Dorsolateral prefrontal cortex (tissue), 122 donors: ENCODE measurements at places on chromosomes 6 and 20. TPM values are rescaled to one million over a fixed set of nuclear protein-coding genes. Genes with fewer than 3 reads are reported as not detected.

The IL17F gene
- not detected for total RNA-seq

DNA sequence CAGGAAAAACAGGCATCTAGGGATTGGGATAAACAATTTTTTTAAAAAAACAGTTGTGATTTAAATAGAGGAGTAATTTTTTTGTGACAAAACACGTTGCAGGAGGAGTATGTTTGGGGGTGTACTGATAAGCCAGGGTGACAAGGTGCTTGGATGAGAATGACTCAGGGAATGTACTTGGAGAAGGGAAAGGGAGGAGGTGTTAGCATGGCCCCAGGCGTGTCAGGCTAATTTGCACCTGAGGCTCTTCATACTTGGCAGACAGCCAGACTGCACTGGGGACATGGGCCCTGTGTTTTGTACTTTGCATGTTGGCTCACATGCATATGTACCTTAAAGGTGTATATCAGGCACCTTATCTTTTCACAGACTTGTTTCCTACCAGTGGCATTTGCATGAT lies 22.8 kb downstream of the PANK2 start:
- DNase-seq = no peak

The HS3ST5 gene
- total RNA-seq = 8.5 TPM

The SYCP2 gene
- total RNA-seq = 21.0 TPM

DNA sequence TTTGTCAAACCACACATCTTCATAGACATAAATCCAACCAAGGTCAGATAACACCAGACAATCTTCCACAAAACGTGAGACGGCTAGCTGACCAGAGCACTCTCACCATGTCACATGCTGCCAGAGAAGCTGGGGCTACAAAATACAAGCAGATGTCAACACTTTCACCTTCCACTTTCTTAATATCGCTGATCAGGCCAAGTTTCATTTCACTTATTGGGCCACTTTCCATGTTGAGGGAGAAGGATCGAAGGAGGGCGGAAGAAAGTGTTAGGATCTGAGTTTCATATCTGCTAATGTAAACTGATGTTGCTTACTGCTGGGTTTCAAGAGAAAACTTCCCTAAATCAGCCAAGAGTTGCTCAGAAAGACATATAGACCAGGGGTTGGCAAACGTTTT lies 177.0 kb upstream of the PRDM1 start:
- no peak for DNase-seq

DNA sequence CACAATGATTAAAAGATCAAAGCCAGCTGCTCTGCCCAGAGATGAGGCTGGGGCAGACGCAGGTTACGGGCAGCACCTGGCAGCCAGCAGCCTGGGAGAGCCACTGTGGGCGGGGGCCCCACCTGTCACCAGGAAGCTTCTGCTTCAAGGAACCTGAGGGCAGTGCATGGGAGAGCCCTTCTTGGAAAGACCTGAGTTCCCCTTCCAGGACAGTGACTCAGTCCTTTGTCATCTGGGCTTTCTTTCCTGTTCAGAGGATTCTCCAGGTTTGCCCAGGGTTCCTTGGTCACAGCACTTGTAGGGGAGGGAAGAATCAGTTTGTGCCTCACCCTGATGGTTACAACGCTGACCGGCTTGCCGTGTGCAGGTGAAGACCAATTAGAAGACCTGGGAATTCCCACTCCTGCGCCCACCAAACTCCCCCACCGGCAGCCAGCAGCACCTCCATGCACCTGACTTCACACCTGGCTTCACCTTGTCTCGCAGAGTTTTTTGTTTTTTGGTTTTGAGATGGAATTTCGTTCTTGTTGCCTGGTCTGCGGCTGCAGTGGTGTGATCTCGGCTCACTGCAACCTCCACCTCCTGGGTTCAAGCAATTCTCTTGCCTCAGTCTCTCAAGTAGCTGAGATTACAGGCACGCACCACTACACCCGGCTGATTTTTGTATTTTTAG lies 2.0 kb downstream of the ZBP1 start:
- peak; percentile 18 for DNase-seq

DNA sequence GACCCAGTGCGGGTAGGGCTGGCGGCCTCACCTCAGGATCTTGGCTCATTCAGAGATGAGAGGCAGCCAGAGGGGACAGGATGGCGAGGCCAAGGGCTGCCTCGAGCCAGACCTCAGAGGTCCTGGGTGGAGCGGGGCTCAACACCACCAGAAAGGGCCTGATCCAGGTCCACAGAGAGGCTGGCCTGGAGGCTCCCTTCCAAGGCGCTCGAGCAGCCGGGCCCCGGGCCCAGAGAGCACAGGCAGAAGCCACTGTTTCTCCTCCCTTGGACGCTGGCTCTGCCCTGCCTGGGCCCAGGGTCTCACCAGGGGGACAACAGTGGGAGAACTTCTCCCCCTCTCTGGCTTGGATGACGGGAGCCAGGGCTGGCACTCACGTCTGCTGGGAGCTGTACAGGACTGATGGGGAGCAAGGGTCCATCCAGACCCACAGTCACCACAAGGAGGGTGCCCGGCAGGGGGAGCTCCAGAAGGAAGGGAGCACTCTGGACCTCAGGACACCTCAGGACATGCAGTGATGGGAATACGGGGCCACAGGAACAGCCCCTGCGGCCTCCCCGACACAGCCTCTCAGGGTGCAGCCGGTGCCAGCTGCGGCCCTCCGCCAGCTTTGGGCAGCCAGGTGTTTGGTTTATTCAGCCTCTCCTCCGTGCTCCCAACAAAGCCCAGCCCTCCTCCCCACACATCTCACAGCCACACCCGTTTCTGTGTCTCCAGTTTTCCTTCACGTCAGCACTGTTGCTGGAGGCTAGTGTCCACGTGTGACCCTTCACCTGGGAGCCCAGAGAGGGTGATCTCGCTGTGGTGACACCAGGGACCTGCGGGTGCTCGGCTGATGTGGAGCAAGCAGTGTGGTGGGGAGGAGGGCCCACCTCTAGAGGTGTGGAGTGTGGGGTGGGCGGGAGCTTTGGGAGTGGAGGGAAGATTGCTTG lies 8.7 kb downstream of the RPS21 start:
- no peak for DNase-seq

- peak; percentile 63 for DNase-seq
Observed at GRCh38 chr6:136365776-136366354, 76.2 kb upstream of the BCLAF1 start.

DNA sequence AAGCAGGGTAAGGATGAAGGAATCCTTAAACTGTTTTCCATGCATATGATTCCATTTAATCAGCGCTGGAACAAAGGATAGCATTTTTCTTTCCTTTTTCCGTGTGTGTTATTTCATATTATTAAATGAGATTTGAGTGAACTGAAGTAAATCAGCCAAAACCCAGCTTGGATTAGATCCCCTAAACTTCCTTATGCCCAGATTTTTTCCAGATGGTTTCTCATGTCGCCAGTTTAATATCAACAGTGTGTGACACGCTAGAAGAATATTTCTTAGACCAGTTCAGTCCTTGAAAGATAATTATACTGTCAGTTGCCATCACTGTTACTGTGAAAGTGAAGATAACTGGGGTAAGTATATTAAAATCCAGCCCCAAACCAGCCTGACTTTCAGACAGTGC lies 1009.4 kb downstream of the KIF16B start:
- no peak for DNase-seq

GRCh38 chr6:36000451-36000850 lies 24.0 kb downstream of the SLC26A8 start:
- no peak for DNase-seq

The PSORS1C1 gene
- 0.13 TPM for total RNA-seq

DNA sequence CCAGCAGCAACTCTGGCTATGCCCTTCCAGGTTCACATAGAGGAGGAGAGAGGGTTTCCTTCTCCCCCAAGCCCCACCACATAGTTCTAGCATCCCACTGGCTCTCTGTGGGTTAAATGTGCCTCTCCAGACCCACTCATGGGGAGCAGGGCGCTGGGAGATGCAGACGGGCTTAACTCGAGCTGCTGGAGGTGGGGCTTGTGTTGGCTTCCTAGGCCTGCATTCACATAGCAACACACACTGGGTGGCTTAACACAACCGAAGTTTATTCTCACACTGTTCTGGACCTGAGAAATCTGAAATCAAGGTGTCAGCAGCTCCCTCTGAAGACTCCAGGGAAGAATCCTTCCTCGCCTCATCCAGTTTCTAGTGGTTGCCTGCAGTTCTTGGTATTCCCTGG lies 33.6 kb downstream of the SLC2A10 start:
- no peak for DNase-seq

DNA sequence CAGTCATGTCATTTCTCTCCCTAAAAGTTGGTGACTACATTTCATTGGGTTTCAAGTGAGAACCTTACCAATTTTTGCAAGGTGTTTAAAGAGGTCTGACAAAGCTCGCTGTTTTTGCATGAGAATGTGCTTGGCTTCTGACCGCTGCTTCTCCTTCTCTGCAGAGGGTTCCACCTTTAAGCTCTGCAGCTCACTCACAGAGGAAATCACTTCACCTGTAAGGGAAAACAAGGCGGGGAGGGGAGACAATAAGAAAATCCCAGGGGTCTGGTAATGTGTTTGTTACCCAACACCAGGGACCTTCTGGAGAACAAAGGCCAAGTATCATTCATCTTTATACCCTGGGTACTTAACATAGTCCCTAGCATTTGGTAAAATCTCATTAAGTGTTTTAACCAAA lies 40.0 kb upstream of the LYRM2 start:
- no peak for DNase-seq

GRCh38 chr6:69232496-69232895 lies 564.3 kb downstream of the LMBRD1 start:
- peak; percentile 10 for DNase-seq

GRCh38 chr6:87322304-87323212 lies at the start of gene SMIM8:
SMIM8 (plus strand) TSS chr6:87322588; CDS start chr6:87337032, 14,444 bp downstream.
- DNase-seq = peak; percentile 55

GRCh38 chr20:47758517-47759450 lies 26.5 kb downstream of the SULF2 start:
- DNase-seq = no peak

The FKBP5 gene
- 109 TPM for total RNA-seq

The DSP gene
- 2.2 TPM for total RNA-seq

DNA sequence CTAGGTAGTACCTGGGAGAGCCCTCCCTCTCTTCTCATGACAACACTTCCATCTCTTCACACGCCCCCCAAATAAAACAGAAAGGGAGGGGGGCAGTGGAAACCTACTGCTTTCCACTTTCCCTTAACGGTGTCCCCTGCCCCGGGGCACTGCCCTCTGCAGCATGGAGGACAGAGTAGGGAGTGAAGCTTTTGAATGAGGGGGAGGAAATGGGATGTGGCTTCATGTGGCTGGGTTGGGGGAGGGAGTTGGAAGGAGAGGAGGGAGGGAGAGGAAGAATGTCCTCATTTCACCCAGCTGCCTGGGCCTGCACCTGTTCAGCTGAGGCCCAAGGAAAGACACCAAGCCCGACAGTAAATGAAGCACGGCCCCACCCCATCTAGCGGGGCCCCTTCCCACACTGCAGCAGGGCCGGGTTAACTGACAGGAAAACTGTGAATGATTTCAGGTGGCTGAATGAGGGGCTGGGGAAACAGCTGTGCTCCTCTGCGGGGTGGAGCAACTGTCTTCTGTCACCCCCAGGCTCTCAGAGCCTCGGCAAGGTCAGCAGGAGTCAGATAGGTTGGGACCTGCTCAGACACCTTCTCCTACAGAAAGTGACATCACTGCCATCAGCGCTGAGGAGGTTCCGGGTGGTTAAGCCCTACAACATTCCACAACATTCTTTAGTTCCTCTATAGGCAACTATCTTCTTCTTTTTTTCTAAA lies 40.0 kb upstream of the TAF8 start:
- no peak for DNase-seq

The ERVFRD-1 gene
- total RNA-seq = not detected

GRCh38 chr6:71810880-71811279 lies 75.5 kb upstream of the RIMS1 start:
- no peak for DNase-seq

The CDS2 gene
- 155 TPM for total RNA-seq

The TMEM14B gene
- total RNA-seq = 68.3 TPM

The PTCRA gene
- total RNA-seq = not detected

The OR2H2 gene
- not detected for total RNA-seq

- no peak for DNase-seq
Observed at GRCh38 chr20:3494218-3494617, 23.4 kb downstream of the ATRN start.

GRCh38 chr20:25090492-25091429 lies 8.8 kb upstream of the VSX1 start:
- DNase-seq = no peak

The HM13 gene
- 134 TPM for total RNA-seq

DNA sequence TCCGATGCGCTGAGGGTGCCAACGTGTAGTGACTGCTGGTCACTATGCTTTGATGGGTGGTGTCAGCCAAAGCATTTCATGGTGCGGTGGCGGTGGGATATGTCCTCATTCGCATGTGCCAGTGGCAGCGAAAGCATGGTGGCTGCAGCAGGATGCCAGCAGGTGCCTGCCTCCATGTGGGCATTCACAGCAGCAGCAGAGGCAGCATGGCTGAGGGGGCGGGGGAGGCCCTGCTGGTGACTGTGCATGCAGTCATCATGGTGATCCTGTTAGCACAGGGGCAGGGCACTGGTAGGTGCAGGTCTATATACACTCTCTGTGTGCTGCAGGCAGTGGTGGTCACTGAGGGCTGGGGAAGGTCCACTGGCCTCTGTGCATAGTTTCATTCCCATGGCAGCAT lies 22.0 kb downstream of the FIG4 start:
- DNase-seq = no peak

The SOX18 gene
- total RNA-seq = 5.8 TPM
